Activated naive CD4-positive, alpha-beta T cell treated with anti-CD3 and anti-CD28 coated beads, Interleukin-2, amount 50 U/mL, for 16 hours (primary cell): ENCODE measurements at places on chromosomes 12 and 14.

DNA sequence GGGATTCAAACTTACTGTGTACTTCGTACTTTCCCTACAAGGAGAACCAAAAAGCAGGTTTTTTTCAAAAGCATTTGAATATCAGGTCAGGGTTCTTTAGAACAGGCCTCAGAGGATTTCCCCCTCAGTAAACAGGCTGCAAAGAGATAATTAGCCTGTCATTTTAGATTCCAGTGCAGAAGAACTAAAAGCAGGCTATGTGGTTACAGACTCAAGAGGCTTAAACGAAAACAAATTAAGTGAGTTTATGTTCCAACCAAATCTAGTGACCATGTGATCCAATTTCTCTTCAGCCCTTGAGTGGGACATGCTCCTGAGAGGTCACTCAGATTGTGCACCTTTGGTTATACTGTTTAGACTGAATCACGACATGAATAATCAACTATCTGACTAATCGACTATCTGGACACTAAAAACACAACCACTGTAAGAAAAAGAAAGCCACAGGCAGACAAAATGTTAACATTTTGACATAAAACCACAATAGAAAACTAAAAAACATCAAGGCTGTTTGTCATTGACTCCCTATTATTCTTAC, 4.5 kb downstream of the TMED8 start:
- DNase-seq = no peak

DNA sequence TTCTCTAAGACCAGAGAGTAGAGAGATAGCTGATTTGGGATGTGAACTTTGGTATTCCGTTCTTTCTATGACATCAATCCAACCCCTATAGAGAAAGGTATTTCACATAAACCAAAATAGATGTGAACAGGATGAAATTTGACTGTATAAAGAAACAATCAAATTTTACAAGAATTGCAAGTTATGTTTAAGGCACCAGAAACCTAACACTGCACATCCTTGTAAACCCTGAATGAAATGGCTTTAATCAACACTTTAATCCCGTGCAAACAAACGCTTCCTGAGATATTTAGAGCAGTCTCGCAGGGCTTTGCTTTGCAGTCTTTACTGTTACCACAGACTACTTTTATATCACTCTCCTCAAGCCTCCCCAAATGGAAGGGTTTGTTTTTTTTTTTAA, 125.1 kb downstream of the APAF1 start:
- DNase-seq = no peak

DNA sequence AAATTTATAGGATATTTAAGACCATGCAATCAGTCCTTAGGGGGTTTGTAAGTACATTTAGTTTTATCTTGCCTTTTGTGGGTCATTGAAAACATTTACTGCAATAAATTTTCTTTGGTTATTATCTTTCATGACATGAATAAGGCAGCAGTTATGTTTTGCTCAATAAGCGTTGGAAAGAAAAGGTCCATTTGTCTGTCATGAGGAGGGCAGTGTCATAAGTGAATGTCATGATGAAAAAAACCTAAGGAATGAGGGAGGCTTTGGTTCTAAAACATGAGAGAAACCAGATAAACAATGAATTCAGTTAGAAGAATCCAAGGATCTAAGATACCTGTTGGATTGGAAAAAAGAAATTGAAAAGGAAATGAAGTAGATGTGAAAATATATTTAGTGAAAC, 209.4 kb downstream of the NAV3 start:
- DNase-seq = no peak

GRCh38 chr12:60494244-60494643, 898.4 kb downstream of the SLC16A7 start:
- DNase-seq = no peak

DNA sequence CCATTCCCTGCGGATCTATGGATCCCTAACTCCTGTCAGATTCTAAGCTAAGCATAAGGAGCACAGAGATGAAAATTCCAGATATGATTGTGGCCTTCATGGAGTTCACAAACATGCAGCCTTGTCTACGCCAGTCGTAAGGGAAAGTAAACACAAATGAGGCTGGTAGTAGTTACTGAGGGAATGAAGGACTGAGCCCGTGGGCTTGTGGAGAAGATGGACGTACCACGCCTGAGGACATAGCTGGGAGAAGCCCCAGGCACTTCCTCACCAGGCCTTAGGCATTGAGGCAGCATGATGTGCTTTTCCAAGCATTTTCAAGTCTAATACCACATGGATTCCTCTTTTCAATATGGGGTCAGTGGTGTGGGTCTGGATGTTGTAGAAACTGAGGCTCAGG, 515.2 kb downstream of the BCL11B start:
- DNase-seq = no peak

- DNase-seq = peak; percentile 1
Observed at GRCh38 chr12:34297126-34297789, 275.0 kb downstream of the ALG10 start.

DNA sequence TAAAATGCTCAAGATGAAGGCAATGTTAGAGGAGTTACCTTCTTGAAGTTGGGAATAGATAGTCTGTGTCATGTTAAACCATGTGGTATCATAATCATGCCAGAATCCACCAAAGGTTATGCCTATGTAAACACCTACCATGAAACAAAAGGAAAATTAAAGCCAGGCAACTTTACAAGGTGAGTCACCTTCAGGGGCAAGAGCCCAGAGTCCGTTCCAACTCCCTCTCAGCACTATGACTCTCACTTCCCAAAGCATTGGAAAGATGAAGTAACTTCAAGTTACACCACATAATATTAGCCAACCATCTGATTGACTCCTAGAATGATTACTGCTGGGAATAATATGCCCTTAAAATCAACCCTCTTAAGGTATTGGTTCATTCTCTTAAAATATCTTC, 38.5 kb downstream of the CATSPERB start:
- no peak for DNase-seq

DNA sequence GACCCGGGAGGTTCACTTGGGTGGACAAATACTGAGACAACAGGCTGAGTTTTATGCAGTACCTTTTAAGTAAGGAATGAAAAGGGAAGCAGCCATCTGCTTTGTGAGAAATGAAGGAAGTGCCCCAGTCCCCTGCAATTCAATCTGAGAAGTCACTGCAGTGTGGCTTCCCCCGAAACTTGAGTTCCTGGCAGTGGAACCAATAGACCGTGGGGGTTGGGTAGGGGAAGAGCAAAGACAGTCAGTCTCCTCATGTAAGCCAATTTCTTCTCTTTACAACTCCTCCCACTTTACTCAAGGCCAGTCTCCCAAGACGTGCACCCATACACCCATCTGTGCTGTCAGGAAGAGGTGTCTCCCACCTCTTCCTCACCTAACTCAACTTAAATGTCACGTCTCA, 206.5 kb downstream of the BCAT1 start:
- DNase-seq = no peak

DNA sequence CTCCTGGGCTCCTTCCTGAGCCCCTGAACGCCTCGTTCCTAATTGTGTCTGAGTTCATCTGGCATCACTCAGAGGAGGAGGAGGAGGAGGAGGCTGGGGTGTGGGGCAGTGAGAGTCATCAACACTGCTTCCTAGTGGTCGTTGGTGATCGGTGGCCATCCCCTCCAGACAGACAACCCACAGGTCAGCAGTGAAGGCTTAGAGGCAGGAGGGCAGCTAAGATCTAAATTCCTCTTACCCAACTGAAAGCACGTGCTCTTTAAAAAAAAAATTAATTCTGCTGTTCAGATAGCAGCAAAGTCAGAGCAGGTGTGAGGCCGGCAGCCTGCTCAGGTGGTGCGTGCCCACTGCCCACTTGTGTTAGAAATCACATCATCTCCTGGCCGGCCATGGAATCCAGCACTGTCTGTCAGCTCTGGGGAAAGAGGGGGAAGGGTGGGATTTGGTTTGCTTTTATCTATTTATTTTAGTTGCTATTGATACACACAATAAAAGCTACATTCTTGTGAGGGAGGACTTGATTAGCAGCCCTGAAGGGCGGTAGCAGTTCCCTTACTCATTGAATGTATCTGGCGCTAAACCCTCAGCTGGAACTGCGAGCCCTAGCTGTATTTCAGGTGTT, 46.6 kb downstream of the PPP2R5C start:
- DNase-seq = no peak

- DNase-seq = no peak
Observed at GRCh38 chr14:60514741-60515491, 6.0 kb downstream of the SIX6 start.

DNA sequence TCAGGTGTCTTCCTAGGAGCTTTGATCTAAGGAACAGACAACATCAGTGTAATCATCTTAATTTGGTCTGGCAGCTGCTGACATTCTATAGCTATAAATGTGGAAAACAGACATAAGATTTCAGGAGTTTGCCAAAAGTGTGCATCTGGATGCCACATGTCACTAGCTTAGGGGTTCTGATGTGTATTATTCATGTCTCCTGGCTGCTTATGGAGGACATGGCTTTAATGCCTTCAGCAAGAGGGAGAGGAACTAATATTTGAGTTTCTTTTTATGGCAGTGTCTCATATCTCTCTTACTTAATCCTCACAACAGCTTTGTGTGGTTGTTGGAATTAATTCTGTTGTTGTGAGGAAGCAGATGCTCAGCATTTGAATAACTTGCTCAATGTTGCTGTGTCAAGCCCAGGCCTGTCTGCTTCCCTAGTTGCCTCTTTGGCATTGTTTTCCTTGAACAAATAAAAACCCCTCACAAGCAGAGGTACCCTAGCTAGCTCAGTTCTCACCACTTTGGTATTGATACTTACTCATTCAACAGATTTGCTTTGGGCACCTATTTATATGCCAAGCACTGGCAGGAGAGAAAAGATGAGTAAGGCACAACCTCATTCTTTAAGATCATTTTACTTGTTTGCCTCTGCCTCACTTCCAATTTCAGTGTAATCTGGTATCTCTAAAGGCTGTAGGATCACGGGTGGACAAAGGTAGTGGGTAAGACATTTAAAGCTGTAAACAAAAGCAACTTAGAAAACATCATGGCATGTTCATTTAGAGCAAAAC, 39.8 kb upstream of the EID3 start:
- no peak for DNase-seq

DNA sequence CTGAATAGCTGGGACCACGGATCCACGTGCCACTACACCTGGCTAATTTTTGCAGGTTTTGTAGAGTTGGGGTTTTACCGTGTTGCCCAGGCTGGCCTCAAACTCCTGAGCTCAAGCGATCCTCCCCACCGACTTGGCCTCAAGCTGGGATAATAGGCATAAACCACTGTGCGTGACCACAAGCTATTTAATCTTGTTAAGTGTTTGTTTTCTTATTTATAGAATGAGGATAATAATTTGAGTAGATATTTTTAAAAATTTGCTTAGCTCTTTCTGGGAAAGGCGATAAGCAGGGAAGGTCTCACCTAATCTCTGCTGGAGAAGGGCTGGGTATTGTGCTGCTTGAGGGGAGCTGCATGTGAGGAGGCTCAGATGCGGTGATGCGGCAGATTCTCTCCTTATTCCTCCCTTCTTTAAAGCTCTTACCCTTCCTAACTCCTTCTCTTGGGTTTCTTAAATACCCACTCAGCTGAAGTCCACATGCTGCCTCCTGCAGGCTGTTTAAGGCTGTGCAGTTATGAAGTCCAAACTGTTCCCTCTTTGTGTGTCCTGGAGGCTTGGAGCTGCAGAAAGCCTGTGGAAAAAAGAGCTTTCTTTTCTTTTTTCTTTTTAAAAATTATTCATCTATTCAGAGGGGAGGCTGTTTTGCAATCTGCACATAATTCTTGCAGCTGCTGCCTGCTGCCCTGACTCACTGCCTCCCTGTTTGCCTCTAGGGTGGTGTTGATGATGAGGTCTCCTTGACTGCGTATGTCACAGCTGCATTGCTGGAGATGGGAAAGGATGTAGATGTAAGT, 37.9 kb downstream of the A2ML1 start:
- peak; percentile 18 for DNase-seq

GRCh38 chr12:5912011-5912410, 33.0 kb downstream of the ANO2 start:
- DNase-seq = no peak

GRCh38 chr14:77000340-77001270, 27.9 kb downstream of the IRF2BPL start:
- no peak for DNase-seq

- no peak for DNase-seq
Observed at GRCh38 chr14:83905157-83905556, 1624.8 kb upstream of the FLRT2 start.

- DNase-seq = no peak
Observed at GRCh38 chr14:30921305-30921704, 46.9 kb downstream of the COCH start.

DNA sequence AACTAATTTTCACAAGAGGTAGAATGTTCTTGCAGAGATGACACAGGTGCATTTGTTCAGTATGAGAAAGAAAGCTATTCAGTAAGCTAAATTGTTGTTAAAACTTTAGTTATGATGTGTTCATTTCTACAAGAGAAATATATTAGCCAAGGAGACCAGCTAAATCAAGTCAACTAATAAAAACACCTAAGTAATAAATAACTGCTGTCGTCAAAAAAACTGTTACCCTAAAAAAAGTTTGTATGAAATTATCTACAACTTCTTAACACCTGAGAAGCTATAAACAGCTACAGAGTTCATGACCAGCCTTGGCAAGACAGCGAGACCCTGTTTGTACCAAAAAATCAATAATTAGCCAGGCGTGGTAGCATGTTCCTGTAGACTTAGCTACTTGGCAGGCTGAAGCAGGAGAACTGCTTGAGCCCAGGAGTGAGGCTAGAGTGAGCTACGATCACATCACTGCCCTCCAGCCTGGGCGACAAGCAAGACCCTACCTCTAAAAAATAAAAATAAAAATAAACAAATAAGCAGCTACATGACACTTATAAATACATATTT, 67.6 kb upstream of the AP4S1 start:
- no peak for DNase-seq

GRCh38 chr14:64202716-64203115, 91.5 kb downstream of the ESR2 start:
- DNase-seq = no peak

- DNase-seq = no peak
Observed at GRCh38 chr12:121048442-121048841, 9.4 kb upstream of the OASL start.
